Heart left ventricle (tissue), 16 donors: ENCODE measurements at places on chromosomes 11 and 22. TPM values are rescaled to one million over a fixed set of nuclear protein-coding genes. Genes with fewer than 3 reads are reported as not detected.
A peak's percentile ranks its signal among the peaks of the same experiment; 100 is the strongest.

- H3K4me3 ChIP-seq, result no peak overlapping the region
- DNase-seq, result no peak
- H3K27me3 ChIP-seq, result no peaks in the 10 kb centered on the region
- no peaks in the 10 kb centered on the region for H3K4me1 ChIP-seq
- no peak overlapping the region for H3K27ac ChIP-seq
- no peaks in the 10 kb centered on the region for H3K36me3 ChIP-seq
These were observed 15.4 kb downstream of the OR52K2 start for GRCh38 chr11:4464216-4465159.

DNA sequence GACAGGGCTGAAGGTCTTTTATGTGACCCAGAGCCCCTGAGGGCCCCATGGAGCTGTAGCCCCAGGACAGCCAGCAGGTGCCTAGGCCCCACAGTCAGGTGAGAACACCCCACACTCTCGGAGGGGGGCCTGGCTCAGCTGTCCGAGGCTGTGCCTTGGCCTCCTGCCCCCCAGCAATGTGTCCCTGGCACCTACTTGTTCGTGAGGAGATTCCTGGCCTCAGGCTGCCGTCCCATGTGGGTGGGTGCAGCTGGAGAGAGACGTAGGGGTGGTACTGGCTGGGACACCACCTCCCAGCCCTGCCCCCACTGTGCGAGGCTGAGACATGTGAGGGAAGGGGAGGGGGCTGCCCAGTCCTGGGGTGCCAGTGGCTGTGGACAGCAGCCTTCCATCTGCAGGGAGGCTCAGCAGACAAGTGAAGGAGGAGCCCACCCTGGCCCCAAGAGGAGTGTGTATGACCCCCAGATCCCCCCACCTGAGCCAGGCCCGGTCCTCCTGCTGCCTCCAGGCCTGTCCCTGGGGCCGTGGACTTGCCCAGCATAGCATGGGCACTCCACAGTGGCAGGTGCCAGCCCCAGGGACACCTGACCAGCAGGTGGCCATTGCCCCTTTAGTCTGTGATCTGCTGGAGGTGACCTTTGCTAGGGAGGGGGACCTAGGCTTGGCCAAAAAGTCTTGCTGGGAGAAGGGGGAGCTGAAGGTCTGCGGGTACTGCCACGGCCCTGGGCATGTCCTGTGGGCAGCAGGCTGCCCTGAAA lies 17.0 kb downstream of the IL17REL start:
- no peak overlapping the region for H3K27ac ChIP-seq
- peaks cover 8% of the 10 kb centered on the region for H3K27me3 ChIP-seq
- H3K4me3 ChIP-seq, result no peak overlapping the region
- H3K4me1 ChIP-seq, result peaks cover 4% of the 10 kb centered on the region

- H3K27ac ChIP-seq, result peak overlapping the region; percentile 96
- peaks cover 43% of the 10 kb centered on the region for H3K36me3 ChIP-seq
- H3K4me3 ChIP-seq, result peak overlapping the region; percentile 85
- no peak for DNase-seq
- H3K4me1 ChIP-seq, result peaks cover 18% of the 10 kb centered on the region
These were observed 1.3 kb downstream of the TBRG1 start for GRCh38 chr11:124623861-124624525.

DNA sequence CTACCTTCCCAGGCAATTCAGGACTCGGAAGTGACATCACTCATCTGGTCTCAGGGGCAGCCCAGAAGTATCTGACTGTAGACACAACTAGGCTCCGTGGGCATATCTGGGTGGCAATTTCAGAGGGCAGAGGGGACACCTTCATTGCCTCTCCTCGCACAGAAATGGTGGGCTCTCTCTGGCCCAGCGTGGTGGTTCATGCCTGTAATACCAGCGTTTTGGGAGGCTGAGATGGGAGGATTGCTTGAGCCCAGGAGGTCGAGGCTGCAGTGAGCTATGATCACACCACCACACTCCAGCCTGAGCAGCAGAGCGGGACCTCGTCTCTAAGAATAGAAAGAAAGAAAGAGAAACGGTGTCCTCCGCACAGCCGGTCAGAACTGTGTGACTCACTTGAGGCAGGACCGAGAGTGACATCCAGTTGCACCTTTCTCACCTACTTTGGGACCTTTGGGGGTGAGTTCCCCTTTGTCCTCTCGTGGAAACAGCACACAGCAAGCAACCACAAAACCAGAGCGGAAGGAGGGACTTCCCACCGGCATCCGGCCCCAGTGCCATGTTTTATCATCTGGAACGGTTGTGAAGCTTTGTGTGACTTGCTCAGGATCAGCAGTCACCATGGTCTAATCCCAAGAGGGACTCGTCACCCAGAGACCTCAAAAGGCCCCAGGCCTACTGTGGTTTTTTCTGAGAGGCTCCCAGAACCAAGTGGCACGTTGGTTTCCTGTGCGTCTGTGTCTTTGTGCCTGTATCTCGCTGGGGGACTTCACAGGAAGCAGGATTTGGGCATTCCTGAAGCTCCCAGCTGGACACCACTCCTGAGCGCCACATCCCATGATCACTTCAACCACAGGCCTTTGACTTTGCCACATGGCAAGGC lies 38.4 kb upstream of the EMID1 start:
- no peak overlapping the region for H3K27ac ChIP-seq
- no peaks in the 10 kb centered on the region for H3K4me1 ChIP-seq
- no peak for DNase-seq
- H3K27me3 ChIP-seq, result no peaks in the 10 kb centered on the region

- no peak overlapping the region for H3K27ac ChIP-seq
- H3K27me3 ChIP-seq, result no peaks in the 10 kb centered on the region
These were observed 40.8 kb upstream of the LMO2 start for GRCh38 chr11:33932721-33933120.

DNA sequence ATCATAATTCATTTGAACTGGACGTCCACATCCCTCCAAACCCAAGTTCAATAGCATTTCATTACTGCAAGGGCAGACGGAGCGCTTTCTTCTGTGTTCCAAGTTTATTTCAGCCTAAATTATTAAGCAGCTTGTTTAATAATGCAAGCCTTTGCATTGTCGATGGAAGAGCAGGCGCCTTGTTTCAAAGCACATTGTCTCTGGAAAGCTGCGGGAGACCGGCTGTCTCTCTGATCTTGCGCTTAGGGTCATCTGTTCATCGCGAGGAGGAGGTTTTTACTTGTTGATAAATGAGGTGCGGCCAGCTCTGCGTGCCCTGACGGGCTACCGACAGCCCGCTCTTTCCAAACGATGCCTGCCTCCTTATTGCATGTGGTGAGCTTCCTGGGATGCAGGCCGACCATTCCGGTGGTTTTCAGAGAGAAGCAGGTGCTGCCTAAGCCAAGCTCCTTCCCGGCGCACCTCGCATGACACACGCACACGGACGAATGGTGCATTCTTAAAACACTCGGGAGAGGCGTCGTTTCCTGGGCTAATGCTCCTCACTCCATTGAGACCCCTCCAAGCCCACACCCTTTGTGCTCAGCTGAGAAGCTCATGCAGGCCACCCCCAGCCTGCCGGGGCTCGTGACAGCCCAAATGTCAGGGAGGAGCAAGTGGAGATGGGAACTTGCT lies 456.9 kb downstream of the BRD1 start:
- no peak for DNase-seq
- no peaks in the 10 kb centered on the region for H3K36me3 ChIP-seq
- H3K4me1 ChIP-seq, result no peaks in the 10 kb centered on the region
- H3K4me3 ChIP-seq, result no peak overlapping the region
- H3K27me3 ChIP-seq, result peaks cover 6% of the 10 kb centered on the region
- H3K27ac ChIP-seq, result no peak overlapping the region

DNA sequence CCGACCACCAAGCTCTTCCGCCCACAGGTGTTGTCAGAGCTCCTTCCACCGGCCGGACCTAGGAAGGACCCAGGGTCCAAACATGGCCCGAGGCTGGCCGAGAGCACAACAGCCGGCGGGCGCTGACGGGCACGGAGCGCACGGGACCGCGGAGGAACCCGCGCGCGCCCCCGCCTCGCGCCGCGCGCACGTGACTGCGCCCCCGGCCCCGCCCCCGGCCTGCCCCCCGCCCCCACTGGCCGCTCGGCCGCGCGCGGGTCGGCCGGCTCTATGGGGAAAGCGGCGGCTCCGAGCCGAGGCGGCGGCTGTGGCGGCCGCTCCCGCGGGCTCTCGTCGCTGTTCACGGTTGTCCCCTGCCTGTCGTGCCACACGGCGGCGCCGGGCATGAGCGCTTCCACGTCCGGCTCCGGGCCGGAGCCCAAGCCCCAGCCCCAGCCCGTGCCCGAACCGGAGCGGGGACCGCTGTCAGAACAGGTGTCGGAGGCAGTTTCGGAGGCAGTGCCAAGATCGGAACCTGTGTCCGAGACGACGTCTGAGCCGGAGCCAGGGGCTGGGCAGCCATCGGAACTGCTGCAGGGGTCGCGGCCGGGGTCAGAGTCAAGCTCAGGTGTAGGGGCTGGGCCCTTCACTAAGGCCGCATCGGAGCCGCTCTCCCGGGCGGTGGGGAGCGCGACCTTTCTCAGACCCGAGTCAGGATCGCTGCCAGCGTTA lies at the start of gene OSBP2:
TSS of gene OSBP2 (plus strand) at position 235 of the 711 bp plus-strand sequence. CDS start at position 271, 36 bp downstream.
- peak; percentile 34 for DNase-seq
- no peaks in the 10 kb centered on the region for H3K27me3 ChIP-seq
- peaks cover 13% of the 10 kb centered on the region for H3K4me1 ChIP-seq
- H3K4me3 ChIP-seq, result peak within 1 kb of the TSS; percentile 57

- no peak overlapping the region for H3K4me3 ChIP-seq
- no peaks in the 10 kb centered on the region for H3K4me1 ChIP-seq
- DNase-seq, result no peak
These were observed 2.1 kb downstream of the OMP start for GRCh38 chr11:77104727-77105126.

GRCh38 chr11:116782728-116783127 lies 5.1 kb downstream of the ZPR1 start:
- H3K36me3 ChIP-seq, result peaks cover 74% of the 10 kb centered on the region
- H3K27ac ChIP-seq, result no peak overlapping the region
- peaks cover 10% of the 10 kb centered on the region for H3K4me1 ChIP-seq
- H3K4me3 ChIP-seq, result no peak overlapping the region
- no peaks in the 10 kb centered on the region for H3K27me3 ChIP-seq

GRCh38 chr11:110053848-110054414 lies 39.3 kb upstream of the ZC3H12C start:
- H3K36me3 ChIP-seq, result no peaks in the 10 kb centered on the region
- no peak overlapping the region for H3K27ac ChIP-seq
- H3K4me1 ChIP-seq, result no peaks in the 10 kb centered on the region
- no peaks in the 10 kb centered on the region for H3K27me3 ChIP-seq
- no peak overlapping the region for H3K4me3 ChIP-seq
- DNase-seq, result no peak

GRCh38 chr11:65714433-65714832 lies 2.4 kb downstream of the KAT5 start:
- no peak for DNase-seq
- no peaks in the 10 kb centered on the region for H3K27me3 ChIP-seq
- H3K4me3 ChIP-seq, result no peak overlapping the region

The ZNF214 gene
- 1.5 TPM for total RNA-seq

The SCUBE1 gene
- total RNA-seq, result 0.06 TPM
